ENCODE measurements at places on chromosomes 6 and 20.

GRCh38 chr6:41942067-41942851 lies 651 bp upstream of the CCND3 start:
- DNase-seq: no peak

DNA sequence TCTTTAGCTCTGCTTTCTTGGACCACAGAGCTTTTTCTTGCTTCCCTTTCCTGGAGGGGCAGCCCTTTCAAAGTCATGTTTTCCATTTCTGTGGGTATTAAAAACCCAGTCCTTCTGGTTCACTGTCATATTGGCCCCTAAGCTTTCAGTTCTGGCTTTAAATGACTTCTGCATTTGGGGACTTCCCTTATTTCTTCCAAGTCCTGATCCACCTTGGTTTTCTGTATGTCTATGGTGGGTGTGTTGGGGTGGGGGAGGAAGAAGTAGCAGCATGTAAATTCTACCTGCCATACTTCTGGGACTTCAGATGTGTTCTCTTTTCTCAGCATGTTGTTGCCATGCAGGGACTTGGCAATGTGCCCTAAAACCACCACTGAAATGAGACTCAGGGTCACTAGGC lies 77.1 kb upstream of the EMILIN3 start:
- no peak for DNase-seq

GRCh38 chr6:161168281-161168891 lies 105.5 kb downstream of the AGPAT4 start:
- DNase-seq: no peak

GRCh38 chr20:58992911-58993310 lies 11.9 kb downstream of the NELFCD start:
- no peak for DNase-seq

- no peak for DNase-seq
These were observed 109.1 kb upstream of the MLIP start for GRCh38 chr6:54002116-54002515.

GRCh38 chr20:906703-907270 lies 9.3 kb downstream of the ANGPT4 start:
- DNase-seq: no peak

DNA sequence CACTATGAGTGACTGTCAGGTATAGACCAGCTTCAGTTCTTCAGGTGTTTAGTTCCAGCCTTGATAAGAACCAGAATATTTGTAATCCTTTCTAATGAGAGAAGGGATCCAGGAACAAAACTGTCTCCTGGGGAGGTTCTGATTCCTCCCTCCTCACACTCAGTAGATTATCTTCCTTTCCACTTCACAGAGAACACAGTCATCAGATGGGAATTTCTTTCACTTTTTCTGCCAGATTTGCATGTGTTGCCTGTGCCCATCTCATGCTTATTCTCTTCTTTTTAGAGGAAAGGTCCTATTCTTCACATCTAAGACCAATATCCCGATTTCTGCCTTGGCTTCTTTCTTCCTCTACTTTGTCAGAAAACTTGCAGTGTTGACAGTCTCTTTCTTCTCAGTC lies 50.8 kb downstream of the CD109 start:
- no peak for DNase-seq

- DNase-seq: no peak
These were observed 50.0 kb upstream of the ESR1 start for GRCh38 chr6:151757506-151757955.

- DNase-seq: no peak
These were observed 4.1 kb downstream of the TPBG start for GRCh38 chr6:82367704-82368103.

DNA sequence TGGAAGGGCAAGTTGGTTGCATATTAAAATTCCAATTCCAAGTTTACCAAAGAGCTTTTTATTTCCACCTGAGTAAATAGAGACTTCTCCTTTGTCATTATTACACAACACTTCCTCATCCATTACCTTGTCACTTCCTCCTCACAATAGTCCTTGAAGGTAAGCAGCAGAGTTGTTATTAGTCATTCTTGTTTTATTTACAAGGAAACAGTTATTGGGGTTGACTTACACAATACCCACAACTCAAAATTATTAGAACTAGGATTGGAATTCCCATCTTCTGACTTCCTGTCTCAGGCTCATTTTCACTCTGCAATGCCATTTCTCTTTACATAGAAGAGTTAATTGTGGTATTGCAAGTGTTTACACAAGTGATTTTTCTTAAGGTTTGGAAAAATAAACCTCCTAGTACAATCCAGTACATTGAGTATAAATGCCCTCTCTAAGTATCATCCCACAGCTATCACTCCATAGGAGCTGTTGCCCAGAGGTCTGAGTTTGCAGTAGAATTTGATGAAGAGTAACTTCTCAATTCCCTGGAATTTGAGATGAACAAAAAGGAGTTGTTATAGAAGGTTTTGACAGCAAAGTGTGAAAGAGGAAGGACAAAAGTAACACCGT lies 28.9 kb upstream of the MTRF1L start:
- no peak for DNase-seq

DNA sequence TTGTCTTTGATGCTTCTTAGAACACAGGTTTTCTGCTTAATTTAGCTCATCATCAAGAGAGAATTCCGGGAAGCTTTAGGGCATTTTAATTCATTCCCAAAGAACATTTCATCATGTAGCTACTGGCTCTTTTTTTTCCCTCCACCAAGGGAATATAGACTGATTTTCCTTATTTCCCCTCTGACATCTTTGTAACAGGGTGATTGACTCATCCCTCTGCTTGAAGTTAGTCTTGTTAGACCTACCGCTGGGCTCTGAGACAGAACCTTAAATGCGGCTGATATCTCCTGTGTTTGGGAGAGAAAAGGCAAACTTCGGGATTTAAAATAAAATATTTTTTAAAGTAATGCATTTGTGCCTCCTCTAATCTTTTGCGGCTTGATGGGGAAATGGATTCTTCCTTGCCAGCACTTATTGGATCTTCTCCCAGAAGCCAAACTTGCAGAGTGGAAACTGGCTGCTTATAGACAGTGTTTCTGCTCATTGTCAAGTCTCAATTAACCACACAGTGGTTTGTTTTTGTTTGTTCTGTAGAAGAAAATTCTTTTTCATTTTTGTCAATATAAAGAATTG lies 272.7 kb upstream of the PLCB4 start:
- DNase-seq: no peak

GRCh38 chr6:79776076-79776475 lies 144.9 kb downstream of the SH3BGRL2 start:
- DNase-seq: no peak

DNA sequence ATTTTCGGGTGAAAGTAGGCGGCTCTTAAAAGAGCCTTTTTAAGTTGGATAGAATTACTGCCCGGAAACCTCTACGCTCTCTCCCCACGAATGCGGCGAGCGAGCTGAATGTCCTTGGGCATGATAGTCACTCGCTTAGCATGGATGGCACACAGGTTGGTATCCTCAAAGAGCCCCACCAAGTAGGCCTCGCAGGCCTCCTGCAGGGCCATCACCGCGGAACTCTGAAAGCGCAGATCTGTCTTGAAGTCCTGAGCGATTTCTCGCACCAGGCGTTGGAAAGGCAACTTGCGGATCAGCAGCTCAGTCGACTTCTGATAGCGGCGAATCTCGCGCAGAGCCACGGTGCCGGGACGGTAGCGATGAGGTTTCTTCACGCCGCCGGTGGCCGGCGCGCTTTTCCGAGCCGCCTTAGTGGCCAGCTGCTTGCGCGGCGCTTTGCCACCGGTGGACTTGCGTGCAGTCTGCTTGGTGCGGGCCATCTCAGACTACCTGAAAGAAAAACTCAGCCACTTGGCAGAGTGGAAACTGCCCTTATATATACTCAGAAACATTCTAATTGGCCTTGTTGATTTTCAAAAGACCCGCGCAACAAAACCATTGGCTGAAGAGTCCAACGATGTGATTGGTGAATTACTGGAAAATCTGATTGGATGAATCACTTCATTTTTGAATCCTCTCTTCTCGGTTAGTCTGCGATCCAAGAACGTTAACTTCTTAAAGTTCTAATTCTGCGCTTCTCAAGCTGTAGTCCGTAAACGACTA lies 93.9 kb upstream of the BTN3A2 start:
- DNase-seq: peak; percentile 78

GRCh38 chr6:92216717-92217116 lies 1202.6 kb downstream of the EPHA7 start:
- no peak for DNase-seq

DNA sequence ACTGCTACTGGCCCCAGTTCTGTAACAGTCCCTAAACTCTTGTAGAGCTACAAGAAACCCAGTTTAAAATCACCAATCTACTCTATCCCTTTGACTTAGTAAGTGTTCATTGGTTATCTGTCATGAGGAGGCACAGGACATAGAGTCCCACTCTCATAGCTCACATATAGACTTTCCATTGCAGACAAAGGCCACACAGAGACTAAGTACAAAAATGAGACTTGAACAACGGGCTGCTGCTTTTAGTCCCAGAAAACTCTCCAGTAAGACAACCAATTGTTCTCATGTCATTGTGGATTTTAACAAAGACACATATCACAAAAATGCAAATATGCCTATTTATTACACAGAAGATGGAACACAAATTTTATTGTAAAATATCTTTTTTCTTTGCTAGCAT lies 197.4 kb downstream of the PTPRK start:
- DNase-seq: no peak

DNA sequence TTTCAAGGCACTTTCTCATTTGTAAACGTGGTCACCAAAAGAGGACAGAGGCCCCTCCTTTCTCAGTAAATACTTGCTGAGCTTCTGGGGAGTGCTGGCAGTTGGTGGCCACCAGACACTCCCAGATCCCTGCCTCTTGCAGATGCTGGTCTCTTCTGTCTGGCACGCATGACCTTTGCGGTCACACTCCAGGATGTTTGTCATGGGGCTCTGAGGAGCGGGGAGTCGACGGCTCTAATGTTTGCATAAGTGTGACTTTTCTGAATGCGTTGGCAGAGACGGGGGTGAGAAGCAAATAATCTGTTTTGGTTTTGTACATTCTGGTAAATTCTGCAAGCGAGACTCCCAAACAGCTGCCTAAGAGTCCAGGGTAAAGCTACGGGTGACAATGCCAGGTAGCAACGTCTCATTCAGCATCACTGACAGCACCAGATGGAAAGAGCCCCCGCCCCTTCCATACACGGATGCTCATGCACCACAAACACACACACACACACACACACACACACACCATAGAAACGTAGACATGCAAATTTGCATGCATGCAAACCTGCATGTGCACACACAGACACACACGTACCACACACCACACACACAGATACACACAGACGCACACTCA lies 101.1 kb downstream of the YTHDF1 start:
- no peak for DNase-seq

DNA sequence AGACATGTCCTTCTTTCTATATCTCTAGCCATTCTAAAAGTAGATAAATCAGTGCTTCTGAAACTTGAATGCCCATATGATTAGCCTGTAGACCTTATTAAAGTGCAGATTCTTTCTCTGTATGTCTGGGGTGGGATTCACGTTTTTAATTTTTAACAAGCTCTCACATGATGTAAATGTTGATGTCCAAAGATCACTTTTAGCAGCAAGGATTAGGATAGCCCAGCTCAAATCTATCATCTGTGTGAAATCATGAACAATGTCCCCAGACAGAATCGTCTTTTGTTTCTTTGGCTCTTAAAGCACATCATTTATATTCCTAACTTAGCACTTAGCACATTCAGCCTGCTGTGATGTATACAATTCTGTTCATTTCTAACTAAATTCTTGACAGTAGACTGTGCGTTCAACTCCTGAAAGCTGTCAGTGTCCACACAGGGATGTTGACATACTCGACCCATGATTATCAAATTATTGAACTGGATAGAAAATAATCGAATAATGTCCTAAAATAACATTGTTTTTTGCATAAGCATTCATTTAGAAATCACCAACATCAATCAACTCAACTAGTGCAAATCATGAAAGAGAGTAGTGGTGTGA lies 102.1 kb upstream of the MLIP start:
- DNase-seq: no peak

- DNase-seq: no peak
These were observed 86.3 kb downstream of the SOX4 start for GRCh38 chr6:21679761-21680265.

GRCh38 chr20:43767686-43768474 lies 41.1 kb upstream of the GTSF1L start:
- DNase-seq: no peak

DNA sequence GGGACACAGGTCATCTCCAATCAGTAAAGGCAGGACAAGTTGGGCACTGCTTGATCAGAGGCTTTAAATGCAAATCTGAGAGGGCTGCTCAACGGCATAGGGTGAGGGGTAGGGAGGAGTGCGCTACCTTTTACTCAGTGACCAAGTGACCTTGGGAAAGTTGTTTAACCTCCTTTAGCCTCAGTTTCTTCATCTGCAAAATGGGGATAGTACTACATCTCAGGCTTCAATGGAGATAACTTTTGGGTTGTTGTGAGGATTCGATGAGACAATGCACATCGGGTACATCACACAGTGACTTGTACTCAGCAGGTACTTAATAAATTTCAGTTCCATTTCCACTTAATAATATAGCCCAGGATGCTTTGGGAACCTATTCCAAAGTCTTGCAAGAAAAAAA lies 22.6 kb downstream of the MDGA1 start:
- DNase-seq: no peak

DNA sequence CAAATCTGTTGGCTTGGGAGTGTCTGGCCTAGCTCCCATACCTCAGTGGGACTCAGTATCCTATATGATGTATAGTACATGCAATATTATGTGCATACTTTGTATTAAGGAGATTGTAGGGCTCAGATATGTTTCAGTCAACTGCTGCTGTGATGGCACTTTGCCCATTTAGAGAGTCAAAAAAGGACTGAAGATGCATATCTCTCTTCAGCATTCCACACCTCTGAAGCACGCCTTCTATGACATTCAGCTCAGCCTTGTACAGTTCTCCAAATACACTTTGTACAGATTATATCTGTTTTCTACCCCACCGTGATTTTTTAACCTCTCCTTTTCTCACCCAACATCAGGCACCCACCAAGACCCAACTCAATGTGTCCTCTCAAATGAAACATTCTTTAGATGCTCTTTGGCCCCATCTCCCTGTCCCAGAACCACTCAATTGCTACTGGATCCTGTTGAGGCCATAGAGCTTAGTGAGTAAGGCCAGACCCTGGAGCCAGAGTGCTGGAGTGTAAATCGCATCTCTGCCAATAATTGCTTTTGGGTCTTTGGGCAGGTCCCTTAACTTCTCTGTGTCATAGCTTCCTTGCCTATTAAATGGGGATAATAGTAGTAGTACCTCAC lies 15.6 kb downstream of the ENPP1 start:
- DNase-seq: no peak
